ENCODE measurements at places on chromosomes 5 and 9.

DNA sequence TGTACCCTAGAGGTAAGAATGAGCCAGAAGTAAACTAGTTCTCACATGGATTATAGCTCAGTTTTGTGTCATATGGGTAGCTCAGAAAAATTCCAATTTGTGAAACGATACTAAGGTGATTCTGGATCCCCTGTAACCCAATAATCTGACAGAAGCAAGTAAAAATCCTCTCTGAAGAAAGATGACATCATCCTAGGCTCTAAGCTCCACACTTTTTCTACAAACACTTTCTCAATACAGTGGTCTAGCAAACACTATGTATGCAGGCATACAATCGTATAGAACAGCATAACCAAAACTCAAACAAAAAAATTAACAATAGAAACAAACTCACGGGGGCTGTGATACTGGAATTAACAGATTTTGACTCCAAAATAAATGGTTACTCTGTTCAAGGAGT is 26.7 kb upstream of the ZNF169 start:
- no peak for DNase-seq

DNA sequence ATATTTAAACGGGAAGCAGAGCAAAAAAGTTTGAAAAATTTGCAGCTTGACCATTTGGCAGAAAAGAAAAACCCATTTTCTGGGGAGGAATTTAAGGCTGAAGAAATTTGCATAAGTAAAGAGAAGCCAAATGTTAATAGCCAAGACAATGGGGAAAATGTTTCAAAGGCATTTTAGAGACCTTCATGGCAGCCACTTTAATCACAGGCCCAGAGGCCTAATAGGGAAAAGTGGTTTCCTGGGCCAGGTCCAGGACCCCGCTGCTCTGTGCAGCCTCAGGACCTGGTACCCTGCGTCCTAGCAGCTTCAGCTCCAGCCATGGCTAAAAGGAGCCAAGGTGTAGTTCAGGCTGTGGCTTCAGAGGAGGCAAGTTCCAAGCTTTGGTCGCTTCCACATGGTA is 507.3 kb downstream of the SLCO4C1 start:
- no peak for DNase-seq

- DNase-seq: no peak
Measured at GRCh38 chr5:124212934-124213333, 533.5 kb downstream of the ZNF608 start.

DNA sequence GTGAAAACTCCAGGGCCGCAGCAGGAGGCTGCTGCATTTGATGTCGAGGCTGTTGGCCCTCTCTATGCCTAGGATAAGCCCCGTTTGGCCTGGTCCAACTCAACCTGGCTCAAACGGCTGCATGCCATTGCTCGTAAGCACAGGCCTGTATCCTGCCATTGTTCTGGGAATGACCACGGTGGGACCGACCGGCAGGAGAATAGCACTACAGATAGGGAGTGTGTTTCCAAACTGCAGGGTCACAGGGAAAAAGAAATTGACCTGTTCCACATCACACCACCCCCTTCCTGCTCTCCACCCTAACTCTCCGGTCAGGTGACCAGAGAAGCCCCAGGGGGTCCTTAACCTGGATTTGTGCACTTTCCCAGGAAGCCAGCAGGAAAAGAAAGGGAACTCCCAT is 278.7 kb upstream of the KLF4 start:
- DNase-seq: no peak

- DNase-seq: no peak
Measured at GRCh38 chr9:82651474-82651873, 411.5 kb downstream of the RASEF start.

DNA sequence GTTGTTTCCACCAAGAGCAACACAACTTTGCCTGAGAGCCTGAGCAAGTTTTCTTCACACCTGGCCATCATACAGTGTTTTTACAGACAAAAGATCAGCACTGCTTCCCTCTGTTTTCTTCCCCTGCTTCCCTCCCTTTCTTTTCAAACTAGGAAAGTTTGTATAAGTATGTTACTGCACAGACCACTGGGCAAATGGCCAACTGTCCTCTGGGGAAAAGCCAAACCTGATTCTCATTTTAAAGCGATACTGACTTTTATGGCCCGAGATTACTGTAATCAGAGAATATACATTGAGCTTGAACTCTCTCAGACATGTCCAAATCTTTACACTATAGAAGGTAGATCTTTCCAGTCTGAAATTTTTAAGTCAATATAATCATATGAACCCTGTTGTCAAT is 415.0 kb downstream of the NFIB start:
- DNase-seq: no peak

DNA sequence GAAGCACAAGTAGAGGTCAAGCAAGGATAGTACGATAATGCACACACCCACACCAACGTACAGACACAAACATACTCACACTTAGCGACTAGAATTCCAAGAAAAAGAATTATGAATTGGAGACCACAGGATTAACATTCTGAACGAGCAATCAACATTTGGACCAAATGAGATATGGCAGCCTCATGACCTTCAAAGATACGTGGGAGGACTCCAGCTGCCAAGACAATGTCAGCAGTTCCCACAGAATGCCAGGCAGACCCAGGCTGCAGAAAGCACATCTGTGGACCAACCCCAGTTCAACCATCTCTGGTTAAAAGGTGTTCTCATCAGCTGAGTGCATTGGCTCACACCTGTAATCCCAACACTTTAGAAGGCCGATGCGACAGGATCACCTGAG is 187.6 kb upstream of the GRAMD2B start:
- DNase-seq: no peak
